ENCODE measurements at places on chromosomes 7 and 10. TPM values are rescaled to one million over a fixed set of nuclear protein-coding genes. Genes with fewer than 3 reads are reported as not detected.

DNA sequence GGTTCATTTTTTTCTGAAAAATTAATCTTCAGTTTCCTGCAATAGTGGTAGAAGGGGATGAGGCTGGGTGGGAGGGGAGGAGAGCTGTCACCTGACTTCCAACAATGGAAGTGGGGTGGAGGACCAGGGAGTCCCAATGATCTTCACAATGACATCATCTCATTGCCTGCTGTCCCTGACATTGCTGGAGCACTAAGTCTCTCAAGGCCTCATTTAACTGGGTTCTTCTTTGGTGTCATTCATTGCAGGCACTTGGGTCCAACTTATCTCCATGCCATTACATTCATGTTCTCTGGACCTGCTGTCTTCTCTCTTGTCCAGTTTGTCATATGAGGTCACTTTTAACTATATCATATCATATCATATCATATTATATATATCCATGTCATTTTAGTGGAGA lies 34.4 kb downstream of the PRTFDC1 start:
- DNase-seq, result no peak

GRCh38 chr7:87152897-87153641 lies 816 bp downstream of the DMTF1 start:
- no peak for DNase-seq

The RNF32 gene
- not detected for total RNA-seq

GRCh38 chr10:76086761-76087639 lies 655.6 kb downstream of the LRMDA start:
- DNase-seq, result no peak

The ACTL6B gene
- total RNA-seq, result 0.49 TPM

- DNase-seq, result no peak
Observed at GRCh38 chr10:72026278-72027111, 61.9 kb downstream of the SPOCK2 start.

GRCh38 chr7:119413314-119413805 lies 859.6 kb upstream of the KCND2 start:
- no peak for DNase-seq

- DNase-seq, result no peak
Observed at GRCh38 chr7:24298696-24299095, 14.7 kb downstream of the NPY start.

DNA sequence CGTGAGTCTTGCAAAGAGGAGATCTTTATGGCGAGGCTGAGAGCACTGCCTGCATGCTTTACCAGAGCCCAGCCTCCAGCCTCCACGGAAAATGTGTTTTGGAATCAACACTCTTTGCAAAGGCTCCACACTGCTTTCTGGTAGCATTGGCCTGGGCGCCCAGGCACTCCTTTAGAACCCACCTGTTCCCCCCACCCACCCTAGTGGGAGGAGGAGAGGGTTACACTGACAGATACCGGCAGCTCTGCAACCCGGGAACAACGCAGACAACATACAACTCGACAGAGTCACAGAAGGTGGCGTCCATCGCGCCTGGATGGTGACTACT lies 5.5 kb upstream of the MNX1 start:
- DNase-seq, result no peak

DNA sequence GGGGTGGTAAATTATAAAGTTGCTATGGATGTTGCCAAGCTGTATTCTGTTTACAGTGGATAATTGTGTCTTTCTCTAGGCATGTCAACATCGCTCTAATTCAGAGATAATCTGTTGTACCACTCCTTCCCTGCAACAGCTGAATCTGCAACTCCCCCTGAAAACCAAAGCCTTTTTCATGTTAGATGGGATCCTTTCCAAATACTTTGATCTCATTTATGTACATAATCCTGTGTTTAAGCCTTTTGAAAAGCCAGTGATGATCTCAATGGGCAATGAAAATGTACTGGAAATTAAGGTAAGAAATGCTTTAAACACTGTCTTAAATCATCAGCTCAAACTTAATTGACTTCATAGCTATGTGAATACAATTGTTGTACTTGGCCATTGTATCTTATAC lies 91.0 kb downstream of the MET start:
- no peak for DNase-seq

GRCh38 chr10:17387861-17388503 lies 66.4 kb downstream of the ST8SIA6 start:
- DNase-seq, result no peak

- no peak for DNase-seq
Observed at GRCh38 chr7:40658729-40659128, 523.9 kb downstream of the SUGCT start.

DNA sequence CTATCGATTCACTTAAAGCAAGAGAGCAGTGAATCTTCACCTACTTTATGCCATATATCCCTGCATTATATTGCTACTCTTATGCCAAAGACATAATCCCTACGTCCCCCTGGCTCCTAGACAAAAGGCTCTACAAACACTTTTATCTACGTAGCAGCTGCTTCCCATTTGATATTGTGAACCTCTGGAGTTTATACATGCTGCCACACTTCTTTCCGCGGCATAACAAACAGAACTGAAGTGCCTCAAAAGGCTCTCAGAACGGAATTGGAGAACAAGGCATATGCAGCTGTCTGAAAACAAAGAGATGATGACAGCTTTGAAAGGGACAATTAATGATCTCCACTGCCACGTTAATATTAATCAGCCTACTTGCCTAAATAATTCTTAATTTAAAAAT lies 985.6 kb upstream of the LRRN3 start:
- no peak for DNase-seq

The ZNF467 gene
- 13.3 TPM for total RNA-seq

The CRYGN gene
- total RNA-seq, result not detected

- DNase-seq, result no peak
Observed at GRCh38 chr7:137469191-137469811, 125.8 kb upstream of the PTN start.

DNA sequence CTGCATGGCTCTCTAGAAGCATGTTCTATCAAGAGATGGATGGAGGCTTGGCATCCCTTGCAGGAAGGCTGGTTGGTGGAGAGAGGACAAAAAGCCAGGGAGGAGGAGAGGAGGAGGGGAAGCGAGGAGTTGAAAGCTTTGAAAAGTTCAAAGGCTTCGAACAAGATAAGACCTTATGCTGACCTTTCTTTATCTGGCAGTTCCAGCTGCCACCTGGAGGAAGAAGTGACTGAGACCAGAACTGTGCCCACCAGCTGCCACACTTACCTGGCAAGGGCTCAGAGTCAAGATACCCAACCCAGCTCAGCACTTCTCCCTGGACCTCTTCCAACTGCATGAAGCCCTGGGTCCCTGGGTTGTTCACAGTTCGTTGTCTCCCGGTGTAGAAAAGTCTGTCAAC lies 14.8 kb downstream of the CCL24 start:
- DNase-seq, result no peak

GRCh38 chr10:77563638-77564270 lies 73.9 kb downstream of the KCNMA1 start:
- peak; percentile 70 for DNase-seq

The TMEM270 gene
- total RNA-seq, result not detected

The LRMDA gene
- total RNA-seq, result 22.6 TPM

The RSPH10B gene
- total RNA-seq, result not detected

DNA sequence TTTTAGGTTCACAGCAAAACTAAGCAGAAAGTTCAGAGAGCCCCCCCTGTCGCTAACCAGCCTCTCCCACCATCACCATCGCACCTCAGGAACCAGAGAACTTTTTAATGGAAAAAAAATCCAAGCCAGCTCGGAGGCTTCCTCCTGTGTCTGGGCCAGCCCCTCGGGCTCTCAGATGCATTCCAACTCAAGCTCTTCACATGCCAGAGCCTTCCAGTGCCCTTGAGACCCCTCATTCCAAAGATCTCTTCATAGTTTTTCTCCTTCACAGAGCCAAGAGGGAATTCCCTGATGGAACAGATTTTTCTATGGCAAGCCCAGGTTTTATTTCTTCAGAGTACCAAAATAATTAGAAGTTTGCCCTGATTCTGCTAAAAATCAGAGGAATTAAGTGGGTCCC lies 153.4 kb upstream of the LANCL2 start:
- no peak for DNase-seq

DNA sequence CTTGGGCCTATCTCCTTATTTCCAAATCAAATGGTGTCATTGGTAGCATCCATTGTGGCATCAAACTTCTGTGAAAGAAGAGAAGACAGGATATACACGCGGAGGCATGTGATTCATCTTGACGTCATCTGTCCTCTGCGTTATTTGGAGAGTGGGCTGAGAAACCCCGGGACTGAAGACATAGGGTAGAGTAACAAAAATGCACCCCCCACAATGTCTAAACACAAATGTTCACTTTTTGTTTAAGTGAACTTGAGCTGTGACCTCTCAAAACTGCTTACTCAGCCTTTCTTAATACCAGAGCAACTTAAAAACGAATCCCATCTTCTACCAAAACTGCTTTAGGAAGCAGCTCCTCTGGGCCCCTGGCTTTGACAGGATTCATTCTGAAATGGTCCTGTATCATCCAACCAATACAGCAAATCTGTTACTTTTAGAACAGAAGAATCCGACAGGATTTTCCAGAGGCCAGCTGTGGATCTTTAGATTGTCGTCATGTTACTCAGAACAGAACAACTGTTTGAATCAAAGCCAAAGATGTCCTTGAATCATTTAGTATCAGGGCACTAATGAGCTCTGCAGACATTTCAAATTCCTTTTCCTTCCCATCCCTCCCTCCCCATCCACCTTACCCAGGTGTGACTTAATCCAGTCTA lies 438.1 kb downstream of the SUGCT start:
- DNase-seq, result no peak

- DNase-seq, result no peak
Observed at GRCh38 chr7:157612664-157613561, 276.1 kb downstream of the DNAJB6 start.

GRCh38 chr10:97182288-97182990 lies 3.3 kb downstream of the SLIT1 start:
- no peak for DNase-seq

The RHOBTB1 gene
- total RNA-seq, result 11.0 TPM

GRCh38 chr10:20737107-20737506 lies 160.0 kb downstream of the NEBL start:
- no peak for DNase-seq

The ICA1 gene
- 25.5 TPM for total RNA-seq

- no peak for DNase-seq
Observed at GRCh38 chr7:22120391-22121053, 174.8 kb upstream of the CDCA7L start.

- DNase-seq, result no peak
Observed at GRCh38 chr7:46969303-46970130, 612.4 kb downstream of the TNS3 start.

The PPP3CB gene
- total RNA-seq, result 46.2 TPM

GRCh38 chr10:97211229-97211628 lies 25.5 kb upstream of the SLIT1 start:
- no peak for DNase-seq

The COL13A1 gene
- not detected for total RNA-seq

The ASL gene
- 24.6 TPM for total RNA-seq

The SPDYE1 gene
- total RNA-seq, result not detected

GRCh38 chr10:9075420-9075819 lies 1020.9 kb downstream of the GATA3 start:
- DNase-seq, result no peak

GRCh38 chr10:96292971-96293920 lies 11.0 kb upstream of the DNTT start:
- DNase-seq, result peak; percentile 67

- no peak for DNase-seq
Observed at GRCh38 chr7:141158561-141158960, 84.7 kb downstream of the TMEM178B start.

The CYP3A4 gene
- total RNA-seq, result not detected

The HOXA5 gene
- 6.1 TPM for total RNA-seq

GRCh38 chr10:84335516-84335915 lies 7.1 kb downstream of the CCSER2 start:
- no peak for DNase-seq

DNA sequence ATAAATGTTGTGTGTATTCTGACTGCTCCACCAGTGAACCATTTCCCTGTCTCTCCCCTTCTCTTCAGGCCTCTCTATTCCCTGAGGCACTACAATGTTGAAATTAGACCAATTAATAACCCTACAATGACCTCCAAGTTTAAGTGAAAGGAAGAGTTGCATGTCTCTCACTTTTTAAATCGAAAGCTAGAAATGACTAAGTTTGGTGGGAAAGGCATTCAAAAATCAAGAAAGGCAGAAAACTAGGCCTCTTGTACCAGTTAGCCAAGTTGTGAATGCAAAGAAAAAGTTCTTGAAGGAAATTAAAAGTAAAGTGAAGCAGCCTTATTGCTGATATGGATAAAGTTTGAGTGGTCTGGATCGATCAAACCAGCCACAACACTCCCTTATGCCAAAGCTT lies 198.3 kb upstream of the YAE1 start:
- no peak for DNase-seq

The GPRIN2 gene
- total RNA-seq, result 5.6 TPM

The GPR15LG gene
- total RNA-seq, result 98.0 TPM

DNA sequence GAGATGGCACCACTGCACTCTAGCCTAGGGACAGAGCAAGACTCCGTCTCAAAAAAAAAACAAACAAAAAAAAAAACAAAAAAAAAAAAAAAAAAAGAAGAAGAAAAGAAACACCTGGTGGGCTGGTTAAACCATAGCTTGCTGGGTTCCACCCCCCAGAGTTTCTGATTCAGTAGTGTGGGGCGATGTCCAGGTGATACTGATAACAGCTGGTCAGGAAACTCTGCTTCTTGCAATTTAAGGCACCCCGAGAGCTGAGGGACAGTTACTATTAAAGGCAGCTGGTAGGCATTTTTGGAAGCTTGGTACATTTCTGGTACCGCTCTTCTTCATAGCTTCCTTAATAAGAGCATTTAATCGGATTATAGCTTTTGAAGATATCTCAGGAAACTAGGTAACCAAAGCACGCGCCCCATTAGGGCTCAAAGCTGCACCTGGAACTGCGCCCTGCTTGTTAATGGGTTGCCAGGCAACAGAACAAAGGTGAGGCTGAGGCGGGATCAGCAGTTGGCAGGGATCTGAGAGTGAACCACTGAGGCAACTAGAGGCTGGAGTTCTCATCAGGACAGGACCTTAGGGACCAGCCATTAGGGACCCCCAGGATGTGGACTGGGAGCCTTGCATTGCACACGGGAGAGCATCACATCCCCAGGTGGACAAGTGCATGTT lies 6.5 kb upstream of the SDK1 start:
- no peak for DNase-seq

The SLIT1 gene
- 0.49 TPM for total RNA-seq

The WEE2 gene
- total RNA-seq, result not detected

- no peak for DNase-seq
Observed at GRCh38 chr10:11475831-11476434, 135.5 kb downstream of the USP6NL start.

DNA sequence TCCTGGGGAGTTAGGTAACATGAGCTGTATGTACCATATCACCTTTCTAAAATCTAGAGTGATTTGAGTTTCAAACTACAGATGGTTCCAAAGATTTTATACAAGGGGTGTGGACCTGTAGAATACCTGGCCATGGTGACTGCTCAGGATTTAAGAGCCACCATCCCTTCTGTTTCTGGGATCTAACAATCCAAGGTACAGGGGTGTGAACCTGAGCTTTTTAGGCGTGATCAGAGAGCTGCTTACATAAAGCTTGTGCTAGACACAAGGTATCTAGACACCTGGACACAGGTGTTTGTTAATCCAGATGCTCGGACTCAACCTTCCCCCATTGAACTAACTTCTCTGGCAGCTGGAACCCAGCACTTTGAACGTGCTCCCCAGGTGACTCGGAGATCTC lies 516.4 kb downstream of the RPS24 start:
- DNase-seq, result no peak

The WASHC2C gene
- total RNA-seq, result 36.1 TPM
